Stimulated activated CD8-positive, alpha-beta memory T cell treated with anti-CD3 and anti-CD28 coated beads, Interleukin-2, amount 100 ng/mL, for 1 hour (primary cell): ENCODE measurements at places on chromosomes 4 and X.

GRCh38 chrX:108439426-108439942 lies at the start of gene COL4A5:
COL4A5 (plus strand) TSS chrX:108439838; CDS start chrX:108440126, 288 bp downstream.
- DNase-seq = no peak

DNA sequence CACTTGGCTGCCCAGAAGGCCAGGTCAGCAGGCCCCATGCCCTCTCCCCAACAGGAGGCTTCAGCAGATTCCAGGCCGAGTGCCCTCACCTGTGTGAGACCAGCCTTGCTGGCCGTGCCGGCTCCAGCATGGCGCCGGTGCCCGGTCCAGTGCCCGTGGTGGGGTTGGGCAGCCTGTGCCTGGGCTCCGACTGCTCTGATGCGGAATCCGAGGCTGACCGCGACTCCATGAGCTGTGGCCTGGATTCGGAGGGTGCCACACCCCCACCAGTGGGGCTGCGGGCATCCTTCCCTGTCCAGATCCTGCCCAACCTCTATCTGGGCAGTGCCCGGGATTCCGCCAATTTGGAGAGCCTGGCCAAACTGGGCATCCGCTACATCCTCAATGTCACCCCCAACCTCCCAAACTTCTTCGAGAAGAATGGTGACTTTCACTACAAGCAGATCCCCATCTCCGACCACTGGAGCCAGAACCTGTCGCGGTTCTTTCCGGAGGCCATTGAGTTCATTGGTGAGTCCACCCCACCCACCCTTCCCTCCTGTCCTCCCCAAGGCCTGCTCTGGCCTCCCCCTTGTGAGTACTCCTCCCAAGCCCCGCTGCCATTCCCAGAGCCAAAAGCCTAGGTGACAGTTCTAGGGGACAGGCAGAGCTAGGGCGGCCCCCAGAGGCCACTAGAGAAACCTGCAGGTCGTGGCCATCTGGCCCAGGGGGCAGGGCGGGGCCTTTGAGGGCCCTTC lies 2.3 kb downstream of the DUSP9 start:
- no peak for DNase-seq

- DNase-seq = no peak
Measured at GRCh38 chr4:141905751-141906150, 269.4 kb downstream of the IL15 start.

DNA sequence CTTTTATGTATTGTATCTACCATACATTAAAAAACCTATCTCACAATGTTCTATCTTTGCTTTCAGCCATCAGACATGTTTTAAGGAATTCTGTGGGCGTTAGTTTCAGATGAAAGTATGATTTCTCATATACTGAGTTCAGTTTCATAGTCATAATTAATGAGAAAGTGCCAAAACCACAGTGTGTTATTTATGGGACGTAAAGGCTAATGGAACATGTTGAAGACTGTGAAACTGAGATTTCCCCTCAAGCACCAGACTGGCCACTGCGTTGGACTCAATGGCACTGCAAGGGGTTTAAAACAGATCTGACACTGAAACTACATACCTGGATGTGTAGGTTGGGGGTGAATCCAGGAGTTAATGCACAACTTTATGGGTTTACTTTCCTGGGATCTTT lies 32.0 kb downstream of the F8 start:
- no peak for DNase-seq

GRCh38 chr4:153419029-153419428 lies 47.1 kb upstream of the TMEM131L start:
- DNase-seq = no peak

GRCh38 chr4:113678641-113679040 lies 82.9 kb downstream of the CAMK2D start:
- DNase-seq = no peak

GRCh38 chr4:24472161-24472510 lies 112.2 kb downstream of the DHX15 start:
- DNase-seq = no peak

- DNase-seq = no peak
Measured at GRCh38 chr4:18645351-18645750, 623.8 kb upstream of the LCORL start.

GRCh38 chr4:153485860-153486259 lies 19.7 kb downstream of the TMEM131L start:
- no peak for DNase-seq

DNA sequence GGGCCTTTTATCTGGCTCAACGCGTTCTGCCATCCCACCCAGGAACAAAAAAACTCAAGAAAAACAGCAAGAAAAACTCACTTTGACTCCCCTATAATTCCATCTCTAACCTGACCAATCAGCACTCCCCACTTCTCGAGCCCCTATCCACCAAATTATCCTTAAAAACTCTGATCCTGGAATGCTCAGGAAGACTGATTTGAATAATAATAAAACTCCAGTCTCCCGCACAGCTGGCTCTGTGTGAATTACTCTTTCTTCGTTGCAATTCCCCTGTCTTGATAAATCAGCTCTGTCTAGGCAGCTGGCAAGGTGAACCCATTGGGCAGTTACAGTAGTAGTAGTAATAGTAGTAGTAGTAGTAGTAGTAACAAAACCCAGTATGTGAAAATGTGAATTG lies 165.7 kb upstream of the CASK start:
- no peak for DNase-seq

DNA sequence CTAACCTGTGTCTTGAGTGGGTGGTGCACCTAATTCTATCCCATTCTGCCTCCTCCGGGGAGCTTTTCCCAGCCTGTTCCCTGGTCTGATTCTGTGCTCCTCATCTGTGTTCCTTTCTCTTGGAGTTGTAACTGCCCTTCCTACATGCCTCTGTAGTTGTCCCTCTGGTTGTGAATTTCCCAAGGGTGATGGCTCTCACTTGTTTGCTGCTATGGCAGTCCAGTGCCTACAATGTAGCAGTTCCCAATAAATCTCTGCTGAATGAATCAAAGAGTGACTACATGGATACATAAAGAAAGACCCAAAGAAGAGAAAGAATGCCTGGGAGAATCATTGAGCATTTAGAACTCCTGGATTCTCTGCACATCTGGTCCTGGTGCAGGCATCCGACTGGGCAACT lies 141.6 kb downstream of the HS3ST1 start:
- DNase-seq = no peak

DNA sequence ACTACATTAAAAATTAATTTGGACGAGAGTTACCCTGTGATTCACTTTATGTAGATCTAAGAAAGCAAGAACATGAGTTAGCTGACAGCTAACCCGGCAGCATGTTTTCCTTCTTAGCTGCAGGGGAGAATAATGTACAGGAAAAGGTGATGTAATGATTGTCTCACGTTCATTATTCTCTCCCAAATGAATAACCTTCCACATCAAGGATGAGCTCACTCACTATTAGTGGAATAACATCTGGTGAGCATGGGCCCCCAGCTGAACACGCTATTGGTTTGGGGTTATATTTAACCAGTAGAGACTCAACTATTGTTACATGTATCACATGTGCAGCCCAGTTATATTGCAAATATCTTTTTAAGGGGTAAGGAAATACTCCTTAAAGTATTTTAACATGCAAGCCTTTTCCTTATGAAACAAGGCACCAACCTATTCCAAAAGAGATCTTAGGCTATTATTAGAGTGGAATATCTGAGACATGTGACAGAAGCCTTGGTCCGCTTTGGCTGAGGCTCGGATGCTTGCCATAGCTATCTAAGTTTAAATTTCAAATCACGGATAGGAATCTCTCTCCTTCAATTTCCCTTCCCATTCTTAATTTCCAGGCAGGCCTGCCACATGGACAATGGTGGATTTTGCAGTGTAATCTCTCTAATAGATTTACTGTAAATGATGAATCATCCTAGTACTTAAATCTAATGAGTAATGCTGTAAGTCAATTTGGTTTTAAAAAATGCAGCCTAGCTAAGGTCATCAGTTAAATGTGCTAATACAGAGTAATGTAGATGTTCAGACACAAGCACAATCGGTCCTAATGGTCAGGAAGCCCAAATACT lies 99.0 kb upstream of the OTUD4 start:
- DNase-seq = no peak

- no peak for DNase-seq
Measured at GRCh38 chrX:75746891-75747639, 38.0 kb downstream of the MAGEE2 start.

GRCh38 chrX:39848900-39849299 lies 248.9 kb downstream of the BCOR start:
- no peak for DNase-seq

GRCh38 chrX:72367516-72367915 lies 61.8 kb upstream of the CITED1 start:
- DNase-seq = no peak

DNA sequence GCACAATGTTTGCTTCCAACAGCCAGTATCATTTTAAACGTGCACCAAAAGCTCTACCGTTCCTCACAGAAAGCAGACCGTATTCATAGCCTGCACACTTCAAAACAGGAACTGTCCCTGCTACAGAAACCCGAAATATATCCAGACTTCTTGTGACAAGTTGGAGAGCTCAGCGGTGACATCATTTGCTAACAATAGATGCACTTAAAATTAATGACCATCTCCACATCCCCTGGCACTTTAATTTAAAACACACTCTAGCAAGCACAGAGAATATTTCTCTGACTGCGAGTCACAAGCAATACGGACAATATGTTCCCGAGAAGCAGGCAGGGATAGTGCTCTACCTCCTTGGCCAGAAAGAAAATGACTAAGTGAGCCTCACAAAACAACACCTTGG lies 2.5 kb downstream of the NYX start:
- DNase-seq = no peak

DNA sequence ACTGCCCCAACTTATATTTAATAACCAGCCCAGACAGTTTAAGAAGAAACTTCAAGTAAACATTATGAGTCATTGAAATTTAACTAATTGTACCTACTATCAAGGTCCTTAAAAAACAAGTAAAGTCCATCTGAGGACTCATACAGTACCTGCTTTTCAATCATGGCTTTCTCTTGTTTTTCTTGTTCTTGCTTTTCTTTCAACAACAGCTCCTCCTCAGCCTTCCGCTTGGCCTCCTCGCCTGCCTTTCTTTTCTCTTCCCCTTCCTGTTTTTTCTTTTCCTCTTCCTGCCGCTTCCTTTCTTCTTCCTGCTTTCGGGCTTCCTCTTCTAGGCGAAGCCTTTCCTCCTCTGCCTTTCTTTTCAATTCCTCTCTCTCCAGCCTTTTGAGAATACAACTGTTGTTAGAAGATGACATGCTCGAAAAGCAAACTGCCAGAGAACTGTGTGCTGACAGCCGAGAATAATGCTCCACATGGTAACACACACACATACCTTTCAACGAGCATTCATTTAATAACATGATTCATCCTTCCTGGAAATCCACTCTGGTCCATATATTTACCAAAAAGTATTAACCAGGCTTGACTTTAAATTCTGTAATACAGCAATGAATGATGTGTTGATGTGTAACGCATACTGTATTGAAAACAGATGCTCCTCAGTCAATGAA lies 25.2 kb upstream of the BCLAF3 start:
- no peak for DNase-seq

- DNase-seq = no peak
Measured at GRCh38 chr4:152594978-152595925, 59.4 kb upstream of the FBXW7 start.

DNA sequence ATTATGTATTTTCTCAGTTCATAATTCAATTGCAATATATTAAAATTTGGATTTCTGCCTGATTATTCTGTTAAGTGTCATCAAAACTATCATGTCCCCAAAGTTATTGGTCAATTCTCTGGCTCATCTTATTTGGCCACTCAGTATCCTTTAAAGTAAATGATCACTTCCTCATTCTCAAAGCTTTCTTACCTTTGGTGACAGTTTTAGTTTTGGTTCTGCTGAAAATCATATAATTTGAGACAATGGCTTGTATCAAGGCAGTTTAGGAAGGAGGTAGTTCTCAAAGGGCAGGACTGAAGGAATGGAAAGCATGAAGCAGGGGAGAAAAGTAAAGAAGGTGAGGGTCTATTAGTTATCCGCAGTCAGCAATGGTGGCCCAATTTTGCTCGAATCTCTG lies 1832.1 kb downstream of the ARAP2 start:
- no peak for DNase-seq

- no peak for DNase-seq
Measured at GRCh38 chr4:153207567-153207966, 3.3 kb downstream of the TRIM2 start.

- no peak for DNase-seq
Measured at GRCh38 chr4:124262211-124263179, 450.0 kb downstream of the ANKRD50 start.

GRCh38 chrX:108558217-108558616 lies 118.6 kb downstream of the COL4A5 start:
- DNase-seq = no peak

DNA sequence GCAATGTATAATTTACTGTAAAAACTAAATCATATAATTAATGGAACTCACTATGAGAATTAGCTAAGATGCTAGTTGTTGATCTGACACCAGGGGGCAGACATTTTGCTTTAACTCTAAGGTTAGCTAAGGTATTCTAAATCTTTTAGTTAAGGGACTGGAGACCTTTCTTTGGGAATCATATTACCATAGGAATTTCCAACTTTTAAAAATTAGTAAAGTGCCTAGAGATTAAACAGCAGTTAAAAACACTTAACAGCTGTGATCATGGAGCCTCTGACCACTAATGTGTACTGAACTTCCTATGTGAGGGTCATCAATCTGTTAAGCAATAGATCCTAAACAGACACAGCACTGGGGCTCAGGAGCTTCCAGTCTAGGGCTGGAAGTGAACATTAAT lies 226.6 kb downstream of the NSUN7 start:
- DNase-seq = no peak

DNA sequence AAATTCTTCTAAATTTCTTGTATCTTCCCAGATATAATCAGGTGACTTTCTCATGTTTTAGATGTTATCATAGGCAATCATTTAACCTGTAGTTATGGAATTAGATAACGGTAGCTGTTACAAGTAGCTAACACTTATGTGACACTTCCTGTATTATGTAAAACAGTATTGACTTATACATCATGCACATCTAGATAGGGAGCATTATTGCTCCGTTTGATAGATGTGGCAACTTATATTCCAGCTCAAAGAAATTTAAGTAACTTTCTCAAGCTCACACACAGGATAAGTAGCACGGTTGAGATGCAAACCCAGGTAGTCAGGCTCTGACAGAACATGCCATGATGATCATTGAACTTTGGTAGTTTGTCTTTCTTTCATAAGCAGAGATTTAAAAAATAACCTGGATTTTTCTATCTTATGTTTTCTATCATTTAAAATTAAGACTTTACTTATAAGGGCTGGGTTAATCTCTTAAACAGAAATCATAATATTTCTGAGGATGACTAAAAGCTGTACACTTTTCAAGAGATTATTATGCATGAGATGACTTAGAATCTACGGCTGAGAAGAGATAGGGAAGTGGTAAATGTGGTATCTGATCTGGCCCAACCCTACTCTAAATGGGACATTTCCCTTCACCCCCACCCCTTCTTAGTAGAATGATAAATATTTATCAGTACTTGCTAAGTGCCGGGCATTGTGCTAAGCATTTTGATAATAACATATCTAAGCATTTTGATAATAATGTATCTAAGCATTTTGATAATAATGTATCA lies 69.1 kb upstream of the HPGD start:
- DNase-seq = no peak

- DNase-seq = no peak
Measured at GRCh38 chr4:115145393-115146160, 32.2 kb upstream of the NDST4 start.

DNA sequence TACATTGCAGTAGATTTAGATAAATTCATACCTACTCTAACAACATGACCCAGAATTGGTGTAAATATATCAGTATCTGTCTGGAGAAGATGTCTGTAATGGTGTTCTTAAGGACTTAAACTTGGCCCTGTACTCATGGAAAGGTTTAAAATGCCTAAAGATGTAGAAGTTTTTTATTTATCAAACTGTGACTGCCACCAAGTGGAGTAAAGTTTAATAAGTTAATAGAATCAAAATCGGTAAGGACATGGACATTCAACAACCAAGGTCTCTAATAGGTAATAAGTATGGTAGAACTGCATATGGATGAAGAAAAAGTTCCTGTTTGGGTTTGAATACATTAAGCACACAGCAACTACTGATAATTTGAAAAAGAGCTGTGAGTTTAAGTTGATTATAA lies 474.0 kb upstream of the NDST3 start:
- no peak for DNase-seq
